Skeletal muscle cell (primary cell): ENCODE measurements at places on chromosomes 3 and 15.

- DNase-seq: peak; percentile 37
These were observed 47.0 kb upstream of the ACKR4 start for GRCh38 chr3:132549890-132550578.

- peak; percentile 92 for DNase-seq
These were observed 198.6 kb upstream of the PLSCR5 start for GRCh38 chr3:146803745-146804144.

DNA sequence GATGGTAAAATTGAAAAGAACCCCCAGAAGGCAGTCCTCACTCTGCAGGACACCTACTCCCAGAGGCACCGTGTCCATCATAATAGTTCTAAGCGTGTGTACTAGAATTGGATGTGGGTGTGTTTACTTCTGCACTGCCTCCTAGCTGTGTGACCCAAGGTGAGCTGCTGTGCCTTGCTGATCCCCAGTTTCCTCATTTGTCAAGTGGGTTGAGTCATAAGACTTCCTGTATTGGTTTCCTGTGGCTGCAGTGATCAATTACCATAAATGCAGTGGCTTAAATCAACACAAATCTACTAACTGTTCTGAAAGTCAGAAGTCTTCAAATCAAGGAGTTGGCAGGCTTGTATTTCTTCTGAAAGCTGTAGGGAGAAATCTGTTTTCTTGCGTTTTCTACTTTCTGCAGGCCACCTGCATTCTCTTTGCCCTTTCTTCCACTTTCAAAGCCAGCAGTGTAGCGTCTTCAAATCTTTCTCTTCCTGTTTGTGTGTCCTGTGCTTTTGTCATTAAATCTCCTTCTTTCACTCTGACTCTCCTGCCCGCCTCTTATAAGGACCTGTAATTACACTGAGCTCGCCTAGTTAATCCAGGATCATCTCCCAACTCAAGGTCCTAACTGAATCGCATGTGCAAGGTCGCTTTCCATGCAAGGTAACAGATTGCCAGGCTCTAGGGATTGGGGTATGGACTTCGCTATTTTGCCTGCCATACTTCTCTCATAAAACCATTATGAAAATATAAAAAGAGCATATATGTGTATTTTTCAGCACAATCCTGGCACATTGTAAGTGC, 59.0 kb downstream of the RORA start:
- no peak for DNase-seq

GRCh38 chr3:193330555-193331204, 47.9 kb downstream of the ATP13A5 start:
- no peak for DNase-seq

GRCh38 chr15:55277116-55277564, 12.5 kb downstream of the RAB27A start:
- no peak for DNase-seq

GRCh38 chr15:31337352-31338031, 10.9 kb downstream of the KLF13 start:
- no peak for DNase-seq

GRCh38 chr3:193314161-193314560, 64.4 kb downstream of the ATP13A5 start:
- no peak for DNase-seq

DNA sequence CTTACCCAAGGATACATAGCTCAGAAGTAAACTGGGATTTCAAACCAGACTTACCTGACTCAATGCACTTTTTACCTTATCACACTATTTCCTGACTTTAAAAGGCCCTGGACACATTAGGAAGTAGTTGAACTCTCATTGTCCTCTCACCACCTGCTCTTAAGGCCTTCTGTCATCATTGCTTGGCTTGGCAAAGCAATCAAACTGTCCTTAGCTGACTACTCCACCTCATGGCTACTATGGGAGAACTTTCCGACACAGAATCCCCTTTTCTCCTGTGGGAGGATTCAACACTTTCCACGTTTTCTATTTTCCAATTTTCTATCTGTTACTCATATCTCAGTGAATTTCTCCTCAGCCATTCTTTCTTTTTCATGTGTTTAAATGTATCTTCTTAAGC, 55.4 kb downstream of the ZNF148 start:
- no peak for DNase-seq

- no peak for DNase-seq
These were observed 6.8 kb downstream of the EDEM1 start for GRCh38 chr3:5194341-5194740.

- DNase-seq: no peak
These were observed 239.0 kb upstream of the TRIM42 start for GRCh38 chr3:140438736-140439470.

- DNase-seq: no peak
These were observed 9.3 kb upstream of the ISLR2 start for GRCh38 chr15:74121039-74121438.

GRCh38 chr15:52797625-52798501, 7.7 kb upstream of the ONECUT1 start:
- no peak for DNase-seq

GRCh38 chr3:33441225-33441976, 1.2 kb upstream of the UBP1 start:
- DNase-seq: no peak

- no peak for DNase-seq
These were observed 132.0 kb downstream of the EEFSEC start for GRCh38 chr3:128285042-128285966.

- peak; percentile 67 for DNase-seq
These were observed 33.7 kb downstream of the FLNB start for GRCh38 chr3:58041826-58042324.

- DNase-seq: no peak
These were observed 479.8 kb downstream of the PLOD2 start for GRCh38 chr3:145681181-145681580.

DNA sequence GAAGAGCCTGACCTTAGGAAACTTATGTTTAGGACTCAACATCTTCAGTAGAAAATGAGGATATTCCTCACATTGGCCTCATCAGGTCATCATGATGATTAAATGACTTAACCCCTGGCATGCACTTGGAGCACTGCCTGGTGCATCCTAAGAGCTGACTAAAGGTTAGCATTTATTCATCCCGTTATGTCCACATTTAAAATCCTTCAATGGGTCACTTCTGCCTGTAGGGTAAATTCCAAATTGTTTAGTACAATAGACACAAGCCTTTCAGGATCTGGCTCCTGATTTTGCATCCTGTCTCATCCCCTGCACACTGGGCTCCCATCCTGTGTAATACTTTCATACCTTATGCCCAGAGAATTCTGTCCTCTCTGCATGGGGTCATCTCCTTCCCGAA, 195.2 kb upstream of the MCTP2 start:
- DNase-seq: no peak

DNA sequence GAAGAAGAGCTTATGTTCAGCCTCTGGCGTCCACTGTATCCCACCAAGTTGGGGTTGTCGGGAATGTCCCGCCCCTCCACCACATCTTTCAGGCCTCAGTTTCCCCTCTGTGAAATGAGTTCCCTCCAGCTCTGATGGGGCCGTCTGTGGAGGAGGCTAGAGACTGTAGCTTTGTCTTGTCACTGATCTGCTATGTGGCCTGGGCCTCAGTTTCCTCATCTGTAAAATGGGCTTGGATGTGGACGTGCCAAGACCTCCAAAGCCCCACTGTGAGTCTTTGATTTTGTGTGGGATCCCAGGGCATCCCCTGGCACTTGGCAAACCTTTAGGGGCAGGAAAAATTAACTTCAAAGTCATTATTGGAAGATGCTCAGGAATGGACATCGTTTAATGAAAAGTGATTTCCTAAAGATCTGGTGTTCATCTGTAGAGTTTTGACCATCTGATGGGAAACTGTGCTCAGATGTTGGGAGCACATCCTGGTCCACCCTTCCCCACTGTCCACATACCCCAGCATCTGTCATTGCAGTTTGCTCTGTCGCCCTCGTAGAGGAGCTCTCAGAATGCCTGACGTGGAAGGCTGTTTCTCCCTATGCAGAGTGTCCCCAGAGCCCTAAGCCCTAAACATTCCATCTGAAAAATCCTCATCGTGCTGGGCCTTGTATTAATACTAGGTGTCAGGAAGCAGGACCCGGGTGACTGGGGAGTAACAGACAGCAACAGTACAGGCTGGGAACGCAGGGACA, 28.5 kb downstream of the SLC6A6 start:
- no peak for DNase-seq

DNA sequence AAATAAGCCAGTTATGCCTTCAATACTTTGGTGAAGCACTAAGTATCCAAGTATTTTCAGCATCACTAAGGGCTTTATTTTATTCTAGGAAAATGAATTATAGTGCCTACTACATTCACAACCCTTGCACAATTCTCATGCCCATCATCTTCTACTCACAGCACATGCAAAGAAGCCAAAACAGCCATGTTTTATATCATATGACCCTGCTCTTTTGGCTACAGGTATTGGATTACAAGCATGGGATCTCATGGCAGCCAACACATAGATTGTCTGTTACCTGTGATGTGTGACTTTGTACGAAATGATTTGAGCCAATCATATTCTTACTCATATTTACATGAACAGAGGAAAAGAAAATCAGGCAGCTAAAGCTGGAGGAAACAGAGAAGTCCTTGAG, 38.6 kb downstream of the STT3B start:
- DNase-seq: no peak

- DNase-seq: no peak
These were observed 328.2 kb upstream of the LRRFIP2 start for GRCh38 chr3:37502621-37503020.

GRCh38 chr3:2137651-2138050, 39.0 kb downstream of the CNTN4 start:
- no peak for DNase-seq

DNA sequence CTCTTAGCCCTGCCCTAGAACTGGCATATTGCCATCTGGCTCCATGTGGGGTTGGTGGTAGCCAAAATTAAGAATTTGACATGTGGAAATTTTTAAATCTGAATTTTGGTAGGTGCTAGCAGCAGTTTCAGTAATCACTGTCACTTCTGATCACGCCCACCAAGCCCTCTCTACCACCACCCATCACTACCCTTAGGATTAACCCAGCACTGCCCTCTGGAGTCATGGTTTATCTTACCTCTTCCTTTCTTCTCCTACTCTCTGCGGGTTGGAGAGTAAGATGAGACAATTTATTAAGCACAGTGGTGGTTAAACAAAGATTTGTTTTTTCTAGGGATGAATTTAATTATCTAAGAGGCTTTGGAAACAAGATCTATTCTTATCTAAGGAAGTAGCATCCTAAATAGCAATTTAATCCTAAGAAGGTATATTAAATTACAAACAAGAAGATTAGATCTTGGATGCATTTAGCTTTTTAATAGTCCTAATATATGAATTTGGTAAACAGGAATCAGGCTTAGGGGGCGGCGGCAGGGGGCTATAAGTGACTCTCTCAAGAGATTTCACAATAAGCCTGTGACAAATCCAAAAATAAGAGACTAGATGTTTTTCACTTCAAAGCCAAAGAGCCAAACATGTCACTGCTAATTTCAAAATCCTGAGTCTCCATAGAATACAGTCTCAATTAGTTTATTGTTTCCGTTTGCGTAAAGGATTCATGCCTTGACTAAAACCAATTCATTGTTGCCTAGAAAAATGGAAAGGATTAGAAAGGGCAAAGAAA, 498.4 kb upstream of the UBE2E2 start:
- no peak for DNase-seq

DNA sequence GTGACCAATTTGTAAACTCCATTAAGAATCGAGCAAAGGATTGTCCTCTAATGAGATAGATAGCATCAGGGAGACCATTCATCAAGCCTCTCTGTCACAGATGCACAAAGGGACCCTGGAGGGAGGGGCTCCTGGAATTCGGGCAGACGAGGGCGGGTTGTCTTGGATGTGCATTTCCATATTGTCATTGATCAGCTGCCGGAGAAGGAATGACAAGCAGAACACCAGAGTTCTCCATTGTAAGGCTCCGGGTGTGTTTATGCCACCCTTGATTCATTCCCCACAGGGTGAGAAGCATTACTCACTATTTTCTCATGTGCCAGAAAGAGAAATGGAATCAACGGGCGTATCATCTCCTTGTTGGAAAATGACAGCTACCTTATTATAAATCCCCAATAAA, 167.5 kb downstream of the EBLN2 start:
- no peak for DNase-seq

DNA sequence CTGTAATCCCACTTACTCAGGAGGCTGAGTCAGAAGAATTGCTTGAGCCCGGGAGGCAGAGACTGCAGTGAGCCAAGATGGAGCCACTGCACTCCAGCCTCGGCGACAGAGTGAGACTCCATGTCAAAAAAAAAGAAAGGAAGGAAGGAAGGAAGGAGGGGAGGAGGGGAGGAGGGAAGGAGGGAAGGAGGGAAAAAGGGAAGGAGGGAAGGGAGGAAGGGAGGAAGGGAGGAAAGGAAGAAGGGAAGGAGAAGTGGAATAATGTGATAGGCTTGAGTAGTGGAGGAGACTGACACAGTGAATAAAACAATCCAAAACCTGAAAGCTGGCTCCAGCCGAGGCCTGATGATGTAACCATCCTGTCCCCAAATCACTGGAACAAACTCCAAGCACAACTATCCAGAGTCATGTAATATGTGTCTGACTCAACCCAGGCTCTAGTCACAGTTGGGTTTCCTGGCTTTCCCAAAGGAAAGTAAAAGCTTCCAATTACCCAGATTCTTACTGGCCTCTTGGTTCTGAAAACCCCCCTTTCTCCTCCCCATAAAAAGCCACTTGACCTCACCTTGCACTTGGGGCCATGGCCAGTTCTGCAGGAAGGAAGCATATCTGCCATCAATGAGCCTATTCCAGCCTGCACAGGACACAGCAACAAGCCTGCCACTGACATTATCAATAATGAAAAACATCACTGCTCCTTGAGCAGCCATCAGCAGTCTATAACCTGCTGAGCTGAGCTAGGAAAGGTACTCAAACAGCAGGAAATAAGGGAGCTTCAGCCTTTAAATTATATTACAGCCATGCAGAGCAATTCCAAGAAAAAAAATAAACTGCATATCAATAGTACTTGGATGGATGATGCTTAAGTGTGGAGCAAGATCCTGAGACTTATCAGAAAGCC, 48.3 kb downstream of the MB21D2 start:
- DNase-seq: no peak

- no peak for DNase-seq
These were observed 511.4 kb upstream of the ZNF385D start for GRCh38 chr3:22262386-22262785.

- no peak for DNase-seq
These were observed 60.6 kb downstream of the IL1RAP start for GRCh38 chr3:190574473-190574872.

DNA sequence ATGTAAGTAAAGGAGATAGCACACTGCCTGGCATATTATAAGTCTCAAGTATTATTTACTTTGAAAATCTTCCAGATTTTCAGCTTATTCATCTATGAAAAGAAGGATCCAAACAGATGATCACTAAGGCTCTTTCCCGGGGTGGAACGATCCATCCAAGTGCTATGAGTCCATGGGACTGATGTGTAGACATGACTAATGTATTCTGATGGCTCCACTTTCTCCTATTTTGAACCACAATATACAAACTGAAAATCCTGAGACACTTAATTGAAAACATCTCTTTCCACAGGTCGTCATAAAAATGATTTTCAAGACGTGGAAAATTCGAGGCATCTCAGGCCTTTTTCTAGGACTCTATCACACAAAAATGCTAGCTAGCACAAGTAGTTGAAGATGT, 33.4 kb upstream of the CHRM5 start:
- no peak for DNase-seq

DNA sequence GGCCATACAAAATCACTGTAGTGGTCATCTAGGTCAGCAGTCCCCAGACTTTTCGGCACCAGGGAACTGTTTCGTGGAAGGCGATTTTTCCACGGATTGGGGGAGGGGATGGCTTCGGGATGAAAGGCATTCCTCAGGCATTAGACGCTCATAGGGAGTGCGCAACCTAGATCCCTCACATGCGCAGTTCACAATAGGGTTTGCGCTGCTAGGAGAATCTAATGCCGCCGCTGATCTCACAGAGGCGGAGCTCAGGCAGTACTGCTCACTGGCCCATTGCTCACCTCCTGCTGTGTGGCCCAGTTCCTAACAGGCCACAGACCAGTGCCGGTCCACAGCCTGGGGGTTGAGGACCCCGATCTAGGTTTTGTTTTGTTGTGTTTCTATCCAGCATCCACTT, 200.1 kb downstream of the SLC9A9 start:
- DNase-seq: no peak
